ENCODE measurements at places on chromosomes 1 and 21. TPM values are rescaled to one million over a fixed set of nuclear protein-coding genes. Genes with fewer than 3 reads are reported as not detected.

DNA sequence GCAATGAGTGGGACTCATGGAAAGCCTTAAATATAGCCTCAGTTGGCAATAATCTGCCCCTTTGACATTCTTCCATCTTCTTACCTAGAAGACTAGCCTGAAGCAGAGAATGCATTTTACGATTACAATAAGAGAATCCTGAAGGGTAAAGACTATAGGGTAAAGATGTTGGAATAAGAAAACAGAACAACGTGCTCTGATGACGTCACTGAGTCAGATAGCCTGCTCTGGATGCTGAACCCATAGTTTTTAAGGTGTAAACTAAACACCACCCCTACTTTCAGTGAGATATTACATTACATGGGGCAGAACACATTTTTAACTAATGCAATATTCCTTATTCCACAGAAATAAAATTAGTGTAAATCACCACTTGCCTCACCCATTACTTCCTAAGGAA lies 240.4 kb downstream of the KCNT2 start:
- no peak for DNase-seq

LINGO4 gene
- total RNA-seq = not detected

FALEC gene
- total RNA-seq = 0.36 TPM

DNA sequence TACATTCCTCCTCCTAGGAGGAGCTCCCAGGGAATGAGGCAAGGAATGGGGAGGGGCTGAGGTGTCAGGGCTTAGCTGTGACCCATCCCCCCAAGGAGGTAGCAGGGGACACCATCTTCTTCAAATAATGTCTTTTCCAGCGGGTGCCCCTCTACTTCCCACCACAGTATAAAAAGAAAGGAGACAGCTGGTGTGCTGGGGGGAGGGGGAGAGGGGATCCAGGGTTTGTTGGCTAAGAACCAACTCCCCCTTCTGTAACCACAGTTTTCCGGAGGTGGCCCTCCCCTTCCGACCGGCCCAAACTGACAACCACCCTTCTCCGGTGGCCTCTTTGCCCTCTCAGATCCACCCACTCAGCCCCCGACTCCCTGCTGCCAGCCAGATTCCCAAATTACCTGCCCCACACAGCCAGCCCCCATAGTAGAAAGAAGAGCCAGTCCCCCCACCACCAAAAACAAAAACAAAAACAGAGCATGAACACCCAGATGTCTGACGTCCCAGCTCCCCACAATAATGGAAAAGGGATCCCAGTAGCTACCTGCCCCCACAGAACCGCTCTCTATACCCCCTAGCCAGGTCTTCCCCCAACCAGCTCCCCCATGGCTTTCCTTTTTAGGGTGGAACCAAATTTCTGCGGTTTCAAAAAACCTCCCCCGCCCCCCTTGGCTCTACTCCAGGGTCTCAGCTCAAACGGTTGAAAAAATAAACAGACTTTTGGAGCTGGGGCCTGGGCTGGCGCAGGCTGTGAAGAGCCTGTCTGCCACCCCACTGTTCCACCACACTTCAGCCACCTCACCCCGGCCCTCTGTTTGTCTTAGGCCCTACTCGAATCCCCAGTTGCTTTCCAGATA lies 2.1 kb downstream of the ARHGEF2 start:
- DNase-seq = peak; percentile 86

DNA sequence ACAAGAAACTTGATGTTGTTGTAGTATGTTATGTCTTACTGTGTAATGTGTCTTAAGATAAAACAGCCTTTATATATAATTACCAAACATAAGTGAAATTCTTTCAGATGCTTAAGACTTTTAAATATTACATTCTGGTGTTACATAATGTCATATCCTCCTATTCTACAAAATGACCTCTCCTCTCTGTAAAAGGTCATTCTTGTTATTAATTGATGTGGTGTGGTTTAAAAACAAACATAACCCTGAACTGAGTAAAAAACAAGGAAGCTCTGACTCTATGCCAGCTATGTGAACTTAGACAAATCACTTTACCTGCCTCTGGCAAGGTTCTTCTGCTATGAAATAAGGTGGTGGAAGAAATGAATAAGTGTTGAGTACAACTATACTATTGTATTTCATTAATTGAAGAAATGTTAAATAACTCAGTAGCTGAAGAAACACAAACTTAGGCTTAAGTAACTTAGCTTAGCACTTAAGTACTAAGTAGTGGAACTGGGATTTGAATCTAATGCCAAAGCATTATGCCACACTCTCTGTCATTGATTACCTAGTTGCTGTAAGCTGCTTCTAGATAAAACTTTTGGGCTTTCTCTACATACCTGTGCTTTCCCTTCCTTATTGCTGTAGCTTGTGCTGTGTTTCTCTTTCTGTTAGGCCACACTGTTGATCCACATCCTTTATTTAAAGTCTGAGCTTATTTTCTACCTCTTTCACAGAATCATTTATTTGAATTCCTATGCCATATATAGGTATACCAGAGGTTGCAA lies 859 bp upstream of the ANGPTL1 start:
- DNase-seq = no peak

DNA sequence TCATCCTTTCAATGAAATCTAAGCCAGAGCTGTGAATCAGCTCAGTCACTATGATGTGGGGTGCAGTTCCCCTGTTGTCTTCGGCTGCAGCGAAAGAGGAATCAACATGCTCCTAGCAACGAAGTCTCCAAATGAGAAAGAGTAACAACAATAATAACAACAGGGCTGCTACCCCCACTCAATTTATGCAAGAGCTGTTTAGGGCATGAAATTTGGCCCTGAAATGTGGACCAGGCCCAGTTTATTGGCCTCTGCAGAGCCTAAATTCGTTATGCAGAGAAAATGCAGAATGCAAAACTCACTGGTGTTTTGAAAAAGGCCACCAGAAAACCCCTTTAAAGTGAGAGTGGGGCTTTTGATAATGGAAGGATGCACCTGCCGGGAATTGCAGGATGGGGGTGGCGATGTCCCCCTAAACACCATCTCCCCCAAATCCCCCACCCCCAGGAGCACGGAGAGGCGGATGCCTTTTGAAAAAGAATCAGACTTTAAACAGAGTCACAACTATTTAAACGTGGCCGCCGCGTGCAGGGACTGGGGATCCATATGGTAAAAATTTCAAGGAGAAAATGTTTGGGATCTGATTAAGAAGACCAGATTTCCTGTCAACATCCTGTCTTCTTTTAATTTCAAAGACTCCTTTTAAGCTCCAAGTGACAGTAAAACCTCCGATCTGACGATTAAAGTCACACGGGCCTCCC lies 1.9 kb downstream of the RUNX3 start:
- DNase-seq = no peak

GRCh38 chr1:55037733-55038551 lies 1.4 kb upstream of the PCSK9 start:
- peak; percentile 31 for DNase-seq

FMO3 gene
- total RNA-seq = 63.9 TPM

All from osteoblast (primary cell).